ENCODE measurements at places on chromosomes 12 and 14.

DNA sequence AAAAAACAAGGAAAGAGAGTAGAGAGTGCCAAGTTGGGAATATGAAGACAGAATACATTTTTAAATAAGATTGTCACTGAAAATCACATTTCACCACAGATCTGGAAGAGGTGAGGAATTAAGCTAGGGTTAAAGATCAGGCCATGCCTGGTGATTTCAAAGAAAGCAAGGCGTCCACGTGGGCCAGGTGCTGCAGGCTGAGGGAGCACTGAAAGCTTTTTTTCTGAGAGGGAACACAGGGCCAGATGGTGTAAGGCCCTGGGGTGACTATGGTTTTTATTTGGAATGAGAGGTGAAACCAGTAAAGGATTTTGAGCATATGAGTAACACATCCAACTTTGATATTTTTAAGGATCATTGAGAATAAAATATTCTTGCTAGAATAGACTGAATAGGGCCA lies 20.9 kb downstream of the SYT1 start:
- peaks cover 24% of the 10 kb centered on the region for H3K4me1 ChIP-seq
- no peaks in the 10 kb centered on the region for H3K27me3 ChIP-seq
- no peak overlapping the region for H3K27ac ChIP-seq
- H3K36me3 ChIP-seq: no peaks in the 10 kb centered on the region

- H3K27me3 ChIP-seq: no peaks in the 10 kb centered on the region
- no peaks in the 10 kb centered on the region for H3K36me3 ChIP-seq
Observed at GRCh38 chr14:59274991-59275391, 86.5 kb downstream of the DAAM1 start.

DNA sequence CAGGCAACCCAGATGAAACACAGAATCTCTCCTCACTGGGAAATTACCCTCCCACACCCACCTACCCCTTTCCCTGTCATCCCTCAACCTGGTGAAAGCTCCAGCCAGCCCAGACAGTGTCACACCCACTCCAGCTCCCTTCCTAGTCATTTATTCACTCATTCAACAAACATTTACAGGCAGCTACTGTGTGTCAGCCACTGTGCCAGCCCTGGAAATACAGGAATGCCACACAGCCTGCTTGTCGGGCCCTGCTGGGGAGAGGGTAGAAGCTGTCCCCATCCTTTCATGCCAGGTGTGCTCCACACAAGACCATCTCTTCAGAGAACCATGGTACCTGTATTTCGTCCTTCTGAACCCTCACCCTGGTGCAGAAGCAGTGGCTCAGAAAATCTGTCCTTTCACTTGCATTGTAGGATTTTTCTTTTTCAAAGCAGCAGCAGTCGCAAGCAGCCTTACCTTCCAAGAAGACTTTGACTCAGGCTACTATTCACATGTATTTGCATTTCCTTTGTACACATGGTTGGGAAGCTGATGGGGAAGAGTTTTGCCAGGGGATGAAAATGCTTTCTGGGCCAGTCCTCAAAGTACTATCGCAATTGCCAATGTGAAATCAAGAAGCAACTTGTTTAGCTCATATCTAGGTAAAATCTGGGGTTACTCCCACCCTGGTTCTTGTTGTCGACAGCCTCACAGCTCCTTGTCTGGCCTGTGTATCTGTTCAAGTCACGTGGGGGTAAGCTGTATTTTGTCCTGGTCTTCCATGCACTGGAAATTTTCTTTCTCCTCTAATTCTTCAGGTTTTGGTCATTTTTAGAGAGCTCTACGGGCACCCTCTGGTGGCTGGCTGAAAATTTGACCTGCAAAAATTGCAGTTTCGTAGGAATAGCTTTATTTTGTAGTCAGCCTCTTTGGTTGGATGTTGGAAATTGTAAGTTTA lies 147.4 kb upstream of the EGLN3 start:
- peaks cover 10% of the 10 kb centered on the region for H3K4me1 ChIP-seq
- no peaks in the 10 kb centered on the region for H3K36me3 ChIP-seq
- H3K27ac ChIP-seq: no peak overlapping the region

DNA sequence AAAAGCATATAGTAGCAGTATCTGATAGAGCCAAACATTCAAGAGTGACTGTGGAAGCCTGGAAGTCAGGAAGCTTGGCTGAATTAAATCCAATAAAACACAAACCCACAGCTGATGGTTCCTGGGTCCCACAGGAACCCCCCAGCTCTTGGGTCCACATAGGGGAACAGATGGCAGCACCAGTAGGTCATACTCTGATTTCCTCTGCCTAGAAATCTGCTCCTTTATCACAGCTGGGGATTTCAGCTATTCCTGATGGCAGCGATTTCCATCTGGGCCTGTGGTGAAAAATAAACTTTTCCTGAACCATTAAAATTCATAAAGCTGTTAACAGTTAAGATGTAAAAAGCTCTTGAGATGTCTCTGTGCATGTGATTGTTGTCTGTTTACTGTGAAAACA lies 202.0 kb upstream of the FRMD6 start:
- DNase-seq: no peak
- H3K4me1 ChIP-seq: peaks cover 18% of the 10 kb centered on the region
- H3K27me3 ChIP-seq: no peaks in the 10 kb centered on the region
- no peak overlapping the region for H3K27ac ChIP-seq
- H3K4me3 ChIP-seq: no peak overlapping the region
